ENCODE measurements at places on chromosomes 2 and 18.

DNA sequence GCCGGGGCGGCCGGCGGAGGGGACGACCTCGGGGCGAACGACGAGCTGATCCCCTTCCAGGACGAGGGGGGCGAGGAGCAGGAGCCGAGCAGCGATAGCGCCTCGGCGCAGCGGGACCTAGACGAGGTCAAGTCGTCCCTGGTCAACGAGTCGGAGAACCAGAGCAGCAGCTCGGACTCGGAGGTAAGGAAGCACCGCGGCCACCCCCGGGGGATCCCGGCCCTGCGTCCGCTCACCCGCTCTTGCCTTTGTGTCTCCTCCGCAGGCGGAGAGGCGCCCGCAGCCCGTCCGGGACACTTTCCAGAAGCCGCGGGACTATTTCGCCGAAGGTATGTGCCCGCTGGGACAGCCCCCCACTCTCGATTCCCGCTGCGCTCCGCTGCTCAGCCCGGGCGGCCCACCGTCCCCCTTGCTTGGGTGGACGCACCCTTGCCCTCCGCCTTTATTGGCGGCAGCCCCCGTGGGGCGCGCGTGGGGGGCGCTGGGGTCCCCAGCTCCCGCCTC lies 611 bp downstream of the TCF7L1 start:
- no peak for DNase-seq

DNA sequence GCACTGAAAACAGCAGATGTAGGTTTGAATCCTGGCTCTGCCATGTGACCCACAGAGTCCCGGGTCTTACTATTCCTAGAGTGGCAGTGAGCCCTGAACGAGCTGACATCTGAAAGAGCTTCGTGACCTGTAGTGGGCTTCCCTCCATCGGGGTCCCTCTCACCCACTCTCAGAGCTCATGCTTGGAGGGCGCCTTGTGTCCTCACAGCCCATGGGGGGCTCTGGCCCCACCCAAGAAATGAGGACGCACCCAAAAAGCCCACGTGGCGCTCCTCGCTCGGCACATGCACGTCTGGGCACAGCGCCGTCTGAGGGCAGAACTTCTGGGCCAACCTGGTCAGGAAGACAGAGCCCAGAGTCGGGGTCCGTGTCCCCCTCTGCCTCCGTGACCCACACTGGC lies 23.7 kb downstream of the LBH start:
- no peak for DNase-seq

- DNase-seq = no peak
Measured at GRCh38 chr18:63084219-63084618, 235.3 kb downstream of the BCL2 start.

GRCh38 chr2:168086851-168087250 lies 160.5 kb downstream of the STK39 start:
- no peak for DNase-seq

DNA sequence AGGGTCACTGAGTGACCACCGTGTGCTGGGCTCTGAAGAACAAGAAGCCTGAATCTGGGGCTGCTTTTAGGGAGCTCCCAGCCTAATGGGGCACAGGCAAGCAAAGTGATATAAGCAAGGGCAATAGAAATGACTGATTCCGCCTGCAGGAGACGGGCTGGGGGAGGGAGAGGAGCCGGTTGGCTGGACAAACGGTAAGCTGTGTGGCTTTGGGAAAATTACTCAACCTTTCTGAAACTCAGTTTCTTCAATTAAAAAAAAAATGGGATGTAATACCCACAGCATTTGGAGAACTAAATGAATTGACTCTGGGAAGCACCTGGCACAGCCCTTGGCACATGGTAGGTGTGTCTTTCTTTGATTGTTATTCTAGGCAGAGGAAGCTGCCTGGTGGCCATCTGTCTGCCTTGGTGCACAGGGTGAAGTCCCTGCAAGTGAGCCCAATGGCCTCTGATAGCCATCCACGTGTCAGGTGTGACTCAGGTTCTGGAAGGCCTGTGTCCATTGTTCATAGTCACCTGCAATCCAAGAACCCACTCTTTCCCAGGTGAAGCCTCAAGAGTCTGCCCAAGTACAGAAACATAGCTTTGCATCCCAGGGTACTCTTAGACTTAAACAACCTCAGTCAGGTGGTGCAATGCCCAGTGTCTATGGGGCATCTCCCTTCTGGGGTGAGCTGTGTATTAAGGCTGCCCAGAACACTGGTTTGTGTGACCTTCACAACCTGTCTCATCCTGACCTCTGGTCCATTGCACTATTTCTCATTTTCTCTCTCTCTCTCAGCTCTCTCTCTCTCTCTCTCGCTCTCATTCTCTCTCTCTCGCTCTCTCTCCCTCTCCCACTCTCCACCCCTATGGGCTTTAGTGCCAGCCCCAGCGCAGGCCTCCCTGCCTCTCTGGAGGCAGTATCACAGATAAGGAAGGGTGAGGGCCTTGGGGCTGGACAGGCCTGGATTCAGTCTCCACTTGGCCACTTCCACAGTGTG lies 30.0 kb upstream of the NTSR2 start:
- DNase-seq = no peak

DNA sequence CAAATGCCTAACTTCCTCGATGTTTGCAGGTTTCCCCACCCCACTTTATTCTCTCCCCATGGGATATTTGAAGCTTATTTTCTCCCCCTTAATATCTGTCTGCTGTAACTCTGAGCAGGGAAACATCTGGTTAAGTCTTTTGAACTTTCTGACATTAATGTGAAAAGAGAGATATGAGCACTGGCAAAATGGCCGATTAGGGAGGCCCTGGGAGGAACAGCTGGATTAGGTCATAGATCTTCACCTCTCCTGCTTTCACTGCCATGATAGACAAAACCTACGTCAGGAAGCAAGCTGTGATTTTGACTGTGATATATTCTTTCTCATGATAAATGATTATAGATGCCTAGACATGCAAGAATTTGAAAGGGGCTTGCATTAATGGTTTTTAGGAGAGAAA lies 43.6 kb downstream of the LYPD6B start:
- DNase-seq = no peak

DNA sequence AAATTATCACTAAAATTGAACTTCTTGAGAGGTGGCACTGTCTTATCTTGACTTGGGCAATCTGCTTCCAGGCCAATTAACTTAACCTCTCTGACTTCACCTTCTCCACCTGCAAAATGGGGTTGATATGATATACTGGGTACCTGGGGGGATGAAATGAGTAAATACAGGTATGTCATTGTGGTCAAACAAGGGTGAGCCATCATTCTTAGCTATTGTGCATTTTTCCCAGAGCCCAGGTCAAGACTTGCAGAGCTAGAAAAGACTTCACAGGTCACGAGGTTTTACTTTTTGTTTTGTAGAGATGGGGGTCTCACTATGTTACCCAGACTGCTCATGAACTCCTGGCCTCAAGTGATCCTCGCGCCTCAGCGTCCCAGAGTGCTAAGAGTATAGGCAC lies 145.0 kb downstream of the PRKCE start:
- DNase-seq = no peak

DNA sequence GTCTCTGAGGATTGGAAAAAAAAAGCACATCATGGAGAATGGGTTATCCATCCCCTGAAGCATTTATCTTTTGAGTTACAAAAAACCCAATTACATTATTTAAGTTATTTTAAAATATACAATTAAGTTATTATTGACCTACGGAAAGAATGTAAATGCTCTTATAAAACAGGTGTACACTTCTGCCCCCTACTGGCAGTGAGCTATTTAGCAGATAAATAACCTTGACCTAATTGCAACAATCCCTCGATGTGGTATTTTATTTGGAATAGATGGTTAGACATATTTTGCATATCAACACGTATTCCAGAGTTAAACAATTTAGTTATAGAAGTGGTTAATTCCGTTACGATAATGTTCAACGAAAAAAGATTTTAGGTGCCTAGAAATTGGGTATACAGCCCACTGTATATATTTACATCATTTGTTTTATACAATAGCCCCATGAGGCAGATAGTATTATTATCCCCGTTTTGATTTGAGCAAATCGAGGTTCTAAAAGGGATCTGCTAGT lies 9.1 kb upstream of the DAW1 start:
- no peak for DNase-seq

DNA sequence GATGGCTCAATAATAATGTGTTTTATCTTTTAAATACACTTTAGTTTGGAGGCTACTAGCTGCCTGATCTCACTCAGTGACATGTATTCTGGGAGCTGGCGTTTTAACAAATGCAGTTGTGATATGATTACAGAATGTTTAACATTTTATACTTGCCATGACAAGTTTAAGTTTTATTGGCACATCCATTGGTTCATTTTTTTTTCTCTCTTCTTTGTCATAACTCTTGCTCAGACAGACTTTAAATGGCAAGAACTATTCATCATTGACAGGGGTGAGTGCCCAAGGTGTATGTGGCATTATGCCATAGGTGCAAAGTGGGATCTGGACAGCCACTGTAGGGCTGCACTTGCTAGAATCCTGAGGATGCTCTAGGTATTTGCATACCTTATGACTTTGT lies 72.1 kb upstream of the MYL1 start:
- no peak for DNase-seq

GRCh38 chr2:118987886-118988285 lies 45.9 kb downstream of the MARCO start:
- DNase-seq = no peak

- DNase-seq = peak; percentile 67
Measured at GRCh38 chr2:120253021-120253882, 600 bp downstream of the RALB start.

GRCh38 chr2:26438526-26438925 lies 36.8 kb downstream of the DRC1 start:
- no peak for DNase-seq

DNA sequence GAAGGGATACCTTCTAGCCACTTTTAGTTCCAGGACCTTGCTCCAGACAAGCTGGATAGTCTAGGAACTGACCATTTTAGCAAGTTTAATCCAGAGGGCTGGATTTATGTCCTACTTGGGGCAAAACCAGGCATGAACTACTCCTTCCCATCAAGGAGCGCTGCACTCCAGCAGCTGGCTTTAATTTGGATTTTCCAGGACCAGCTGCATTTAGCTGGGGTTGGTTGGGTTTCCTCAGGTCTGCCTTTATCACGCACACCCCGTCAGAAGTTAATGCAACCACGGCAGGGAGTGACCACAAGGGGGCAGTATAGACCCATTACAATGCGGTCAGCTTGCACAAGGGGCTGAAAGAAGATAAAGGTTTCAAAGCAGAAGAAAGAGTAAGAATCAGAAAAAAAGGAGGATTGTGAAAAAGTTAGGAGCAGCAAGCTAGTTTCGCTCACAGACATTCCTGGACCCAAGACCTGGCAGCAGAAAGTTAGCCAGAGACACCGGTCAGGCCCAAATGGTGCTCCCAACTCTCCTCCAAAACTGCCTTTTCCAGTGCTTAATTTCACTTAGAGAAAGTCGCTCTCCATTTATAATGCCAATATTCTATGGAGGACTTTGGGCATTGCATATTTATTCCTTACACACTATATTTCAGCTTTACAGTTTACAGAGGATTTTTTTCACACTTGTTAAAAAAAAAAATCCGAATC lies 40.1 kb downstream of the SLC4A1AP start:
- peak; percentile 73 for DNase-seq

GRCh38 chr2:43958397-43959275 lies 37.2 kb downstream of the LRPPRC start:
- no peak for DNase-seq

DNA sequence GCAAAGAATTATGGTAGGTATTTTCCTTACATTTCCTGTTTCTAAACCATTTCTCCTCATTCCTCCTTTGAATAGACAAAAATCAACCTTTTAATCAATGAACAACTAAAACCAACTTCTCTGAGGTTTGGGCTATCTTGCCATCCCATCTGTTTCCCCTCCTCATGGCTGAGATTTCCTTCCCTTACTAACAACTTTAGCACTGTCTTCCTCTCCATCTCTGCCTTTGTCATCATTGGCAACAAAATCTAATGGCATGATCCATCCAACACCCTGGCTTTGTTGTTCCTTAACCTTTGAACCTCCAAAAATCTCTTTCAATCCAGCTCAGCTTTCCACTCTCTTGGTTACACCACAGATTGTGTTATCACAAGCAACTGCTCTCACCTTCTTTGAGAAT lies 95.3 kb upstream of the FAM136A start:
- DNase-seq = no peak

DNA sequence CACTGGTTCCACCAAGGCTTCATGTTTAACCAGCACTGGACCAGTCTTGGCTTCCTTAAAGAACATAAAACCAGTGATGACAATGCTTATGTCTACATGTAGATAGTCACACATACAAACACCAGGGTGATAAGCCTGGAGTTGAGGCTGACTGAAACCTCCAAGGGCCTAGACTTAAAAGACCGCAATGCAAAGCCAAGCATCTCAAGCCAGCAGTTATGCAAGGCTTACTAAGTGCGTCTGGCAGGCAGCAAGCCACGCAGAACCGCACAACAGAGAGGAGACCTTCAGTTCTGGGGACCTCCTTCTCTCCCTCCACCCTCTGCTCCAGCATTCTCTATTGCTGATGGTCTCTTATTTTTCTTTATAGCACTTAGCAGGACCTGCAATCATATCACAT lies 63.2 kb upstream of the ACAA2 start:
- no peak for DNase-seq

- no peak for DNase-seq
Measured at GRCh38 chr2:3626118-3626811, 31.4 kb downstream of the COLEC11 start.

- no peak for DNase-seq
Measured at GRCh38 chr2:150023663-150024062, 436.1 kb upstream of the MMADHC start.

- DNase-seq = peak; percentile 30
Measured at GRCh38 chr2:226649871-226650660, 149.6 kb downstream of the IRS1 start.

GRCh38 chr2:19706332-19706731 lies 195.5 kb downstream of the TTC32 start:
- no peak for DNase-seq

GRCh38 chr2:94763318-94763717 lies 107.9 kb upstream of the TEKT4 start:
- DNase-seq = no peak

DNA sequence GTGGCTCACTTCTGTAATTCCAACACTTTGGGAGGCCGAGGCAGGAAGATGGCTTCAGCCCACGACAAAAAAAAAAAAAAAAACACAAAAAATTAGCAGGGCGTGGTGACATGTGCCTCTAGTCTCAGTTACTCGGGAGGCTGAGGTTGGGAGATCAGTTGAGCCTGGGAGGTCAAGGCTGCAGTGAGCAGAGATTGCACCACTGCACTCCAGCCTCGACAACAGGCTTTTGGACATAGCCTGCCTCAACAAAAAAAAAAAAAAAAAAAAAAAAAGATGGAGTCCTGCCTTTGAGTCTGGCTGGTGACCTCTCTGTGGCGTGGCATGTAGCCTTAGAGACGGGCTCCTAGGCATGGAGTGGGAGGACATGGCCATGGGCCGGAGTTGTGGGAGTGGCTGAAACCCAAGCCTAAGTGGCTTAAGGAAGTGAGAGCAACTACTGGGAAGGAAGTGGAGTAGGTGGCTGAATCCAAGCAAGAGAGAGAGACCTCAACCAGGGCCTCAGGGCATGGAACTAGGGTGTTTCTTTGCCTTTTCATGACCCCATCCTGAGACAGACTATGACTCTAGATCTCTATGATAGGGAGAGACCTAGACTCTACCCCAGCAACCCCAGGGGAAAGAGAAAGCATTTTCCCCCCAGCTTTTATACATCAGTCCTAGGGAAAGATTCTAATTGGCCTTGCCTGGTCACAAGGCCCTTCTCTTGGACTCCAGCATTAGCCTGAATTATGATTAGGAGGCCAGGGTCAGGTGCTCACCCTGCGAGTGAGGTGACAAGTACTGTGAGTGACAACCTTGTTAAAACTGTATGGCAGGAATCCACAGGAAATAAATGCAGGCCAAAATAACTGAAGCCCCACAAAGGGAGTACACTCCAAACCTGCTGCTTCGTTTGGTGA lies 34.2 kb downstream of the NPAS2 start:
- DNase-seq = no peak

All from CD4-positive, alpha-beta T cell treated with Interferon gamma for 1 hour (primary cell).